ENCODE measurements at places on chromosomes 5 and 9. TPM values are rescaled to one million over a fixed set of nuclear protein-coding genes. Genes with fewer than 3 reads are reported as not detected.

PDZD2 gene
- total RNA-seq = 6.8 TPM

CD274 gene
- not detected for total RNA-seq

TMEM171 gene
- total RNA-seq = 1.0 TPM

ASS1 gene
- 108 TPM for total RNA-seq

SPOCK1 gene
- 14.0 TPM for total RNA-seq

SLCO4C1 gene
- 4.5 TPM for total RNA-seq

DNA sequence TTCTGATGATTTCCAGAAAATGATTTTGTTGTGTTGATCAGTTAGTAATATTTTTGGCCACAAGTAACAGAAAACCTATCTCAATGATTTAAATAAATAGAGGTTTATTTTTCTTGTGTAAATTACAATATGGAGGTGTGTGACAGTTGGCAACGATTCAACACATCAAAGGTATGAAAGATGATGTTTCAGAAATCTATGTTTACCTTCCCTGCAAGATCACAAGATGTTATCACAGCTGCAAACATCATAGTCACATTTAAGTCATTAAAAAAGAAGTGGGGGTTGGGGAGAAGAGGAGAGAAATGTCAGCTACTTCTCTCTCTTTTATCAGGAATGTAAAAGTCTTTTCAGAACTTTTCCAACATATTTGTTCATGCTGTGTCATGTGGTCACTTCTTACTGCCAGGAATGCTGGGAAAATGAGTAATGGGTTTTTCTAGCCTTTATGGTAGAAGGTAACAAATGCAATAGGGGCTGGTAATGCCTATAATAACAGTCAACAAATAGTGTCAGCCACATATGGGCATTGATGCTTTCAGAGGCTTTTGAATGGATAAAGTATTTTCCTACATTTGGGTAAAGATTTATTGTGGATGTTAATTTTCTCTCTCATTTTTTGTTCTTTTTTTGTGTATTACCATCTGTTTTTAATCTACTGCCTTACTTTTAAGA lies 742.7 kb downstream of the TLE1 start:
- no peak for DNase-seq

GRCh38 chr9:136925414-136926153 lies 19.0 kb downstream of the FBXW5 start:
- DNase-seq = no peak

DNA sequence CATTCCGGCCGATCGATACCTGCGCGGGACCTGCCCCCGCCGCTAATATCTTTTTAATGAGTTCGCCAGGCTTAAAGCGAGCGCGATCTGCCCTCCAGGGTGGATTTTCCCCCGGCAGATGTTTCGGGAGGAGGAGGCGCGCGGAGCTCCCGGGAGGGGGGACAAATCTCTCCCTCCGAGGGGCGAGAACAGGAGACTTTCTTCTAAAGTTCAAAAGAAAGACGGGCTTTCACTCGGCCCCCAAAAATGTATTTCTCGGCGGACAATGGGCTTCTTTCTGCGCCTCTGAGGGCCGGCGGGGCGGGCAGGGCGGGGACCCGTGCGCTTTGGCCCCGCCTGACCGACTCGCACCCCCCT lies 4.1 kb upstream of the PRDM12 start:
- DNase-seq = peak; percentile 54

- no peak for DNase-seq
Measured at GRCh38 chr9:14096258-14096922, 217.6 kb downstream of the NFIB start.

DNA sequence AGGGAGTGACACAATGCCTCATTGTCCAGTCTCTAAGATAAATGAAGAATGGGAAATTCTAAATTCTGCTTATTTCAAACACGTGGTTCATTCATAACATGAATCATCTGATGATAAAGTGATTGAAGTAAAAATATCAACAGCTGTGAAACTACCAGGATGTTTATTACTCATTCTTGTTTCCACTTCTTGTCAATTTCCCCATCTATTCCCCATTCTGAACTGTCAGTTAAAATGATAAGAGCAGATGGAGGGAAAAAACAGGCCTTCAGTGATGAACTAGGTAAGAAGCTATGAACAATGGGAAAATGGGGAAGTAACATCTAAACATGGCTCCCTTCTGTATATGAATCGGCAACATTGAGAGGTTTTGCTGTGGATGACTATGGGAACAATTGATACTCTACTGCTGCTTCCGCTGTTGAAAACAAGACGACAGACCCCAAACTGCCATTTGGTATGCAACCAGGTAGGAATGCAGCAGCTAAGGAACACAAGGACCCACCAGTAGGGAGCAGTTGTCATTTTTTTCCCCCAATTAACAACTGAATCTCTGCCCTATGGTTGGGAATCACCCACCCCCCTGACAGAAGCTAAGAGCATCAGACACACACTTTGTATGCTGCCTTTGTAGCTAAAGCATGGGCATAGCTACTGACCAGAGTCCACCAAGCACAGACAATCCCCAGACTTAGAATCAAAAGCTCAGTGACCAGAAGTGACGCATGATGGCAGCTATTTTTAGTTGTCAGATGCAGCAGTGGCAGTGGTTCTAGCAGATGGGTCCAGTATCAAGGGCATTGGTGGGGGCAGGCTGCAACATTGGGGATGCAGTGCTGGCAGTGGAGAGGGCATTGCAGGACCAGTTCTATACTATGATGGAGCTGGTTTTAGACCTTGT lies 52.9 kb upstream of the ZNF366 start:
- no peak for DNase-seq

DNA sequence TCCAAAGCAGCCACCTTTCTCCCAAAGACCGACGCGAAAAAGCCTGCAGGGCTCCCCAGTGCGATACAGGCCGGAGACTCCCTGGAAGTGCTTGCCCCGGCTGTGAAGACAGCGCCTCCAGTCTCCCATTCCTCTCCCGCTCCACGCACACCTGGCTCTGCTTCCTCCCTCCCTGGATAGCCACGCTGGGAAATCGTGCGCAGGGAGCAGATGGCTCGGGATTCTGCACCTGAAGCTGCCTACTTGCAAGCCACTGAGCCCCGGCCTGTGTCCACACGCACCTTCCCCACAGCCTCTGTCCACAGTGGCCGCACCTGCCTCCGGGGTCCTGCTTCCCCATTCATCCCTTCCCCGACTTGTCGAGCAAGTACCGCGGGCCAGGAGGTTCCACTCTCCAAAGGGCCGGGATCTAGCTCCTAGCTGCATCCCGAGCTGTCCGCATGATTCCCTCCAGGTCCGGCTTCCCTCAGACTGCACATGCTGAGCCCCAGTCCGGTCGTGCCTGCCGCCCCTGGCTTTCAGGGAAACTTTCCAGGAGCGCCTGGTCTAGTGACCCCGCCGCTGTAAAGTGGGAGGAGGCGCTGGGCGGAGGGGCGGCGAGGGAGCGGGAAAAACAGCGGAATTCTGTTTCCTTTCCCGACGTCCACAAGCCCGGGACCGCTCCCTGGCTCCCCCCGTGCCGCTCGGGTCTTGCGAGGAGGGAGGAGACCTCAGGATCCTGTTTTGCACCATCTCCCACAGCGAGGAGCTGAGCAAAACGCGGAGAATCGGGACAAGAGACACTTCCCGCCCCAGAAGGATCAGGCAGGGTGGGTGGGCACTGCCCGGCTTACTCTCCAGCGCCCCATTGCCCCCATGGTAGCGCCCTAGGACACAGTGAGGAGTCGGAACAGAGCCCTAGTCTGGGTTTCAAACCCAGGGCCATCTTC lies 2.0 kb downstream of the SEMA6A start:
- DNase-seq = no peak

DNA sequence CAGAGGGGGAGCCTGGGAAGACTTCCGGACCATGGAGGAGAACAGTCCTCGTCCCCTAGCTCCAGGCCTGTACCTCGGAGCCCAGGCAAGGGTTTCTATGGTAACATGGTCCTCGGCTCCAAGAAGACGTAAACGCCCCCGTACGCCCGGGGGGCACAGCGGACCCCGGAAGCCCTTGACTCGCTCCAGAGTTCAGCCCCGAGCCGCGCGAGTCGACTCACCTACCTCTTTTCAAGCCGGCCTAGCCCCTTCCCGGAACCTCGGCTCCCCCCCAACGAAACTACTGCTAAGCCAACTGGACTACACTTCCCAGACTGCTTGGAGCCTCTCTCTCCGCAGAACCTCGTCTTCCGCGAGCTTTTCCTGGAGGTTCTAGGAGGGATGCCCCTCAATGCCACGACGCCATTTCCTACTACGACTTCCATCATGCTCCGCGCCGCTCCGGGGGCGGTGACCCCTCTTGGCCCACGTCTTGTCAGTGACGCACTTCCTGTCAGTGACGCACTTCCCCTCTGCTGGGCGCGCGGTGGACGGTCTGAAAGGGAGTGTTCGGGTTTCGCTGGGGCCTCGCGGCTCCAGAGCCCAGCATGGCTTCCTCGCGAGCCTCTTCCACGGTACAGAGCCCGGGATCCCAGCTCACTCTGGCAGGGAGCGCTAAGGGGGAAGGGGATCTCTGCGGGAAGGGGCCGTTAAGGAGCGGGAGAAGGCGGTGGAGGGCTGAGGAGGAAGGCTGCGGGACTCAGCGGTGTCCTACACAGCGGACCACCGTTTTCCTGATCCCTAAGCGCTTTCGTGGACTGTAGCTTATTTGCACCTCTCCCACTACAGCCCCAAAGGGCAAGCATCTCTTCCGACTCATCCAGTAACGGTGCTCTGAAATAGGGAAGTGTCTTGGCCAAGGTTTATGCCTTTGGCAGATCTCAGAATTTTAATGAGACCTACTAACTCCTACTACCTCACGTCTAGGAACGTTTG lies at the start of the genes CDC26 and PRPF4:
CDC26 (minus strand) TSS at position 416 of the 975 bp plus-strand sequence. CDS start 3,065 bp downstream, outside the sequence.
PRPF4 (plus strand) TSS at position 502 of the 975 bp plus-strand sequence; CDS start at position 588, 86 bp downstream.
- DNase-seq = peak; percentile 89

- no peak for DNase-seq
Measured at GRCh38 chr5:61215996-61216395, 53.7 kb upstream of the SMIM15 start.

DNA sequence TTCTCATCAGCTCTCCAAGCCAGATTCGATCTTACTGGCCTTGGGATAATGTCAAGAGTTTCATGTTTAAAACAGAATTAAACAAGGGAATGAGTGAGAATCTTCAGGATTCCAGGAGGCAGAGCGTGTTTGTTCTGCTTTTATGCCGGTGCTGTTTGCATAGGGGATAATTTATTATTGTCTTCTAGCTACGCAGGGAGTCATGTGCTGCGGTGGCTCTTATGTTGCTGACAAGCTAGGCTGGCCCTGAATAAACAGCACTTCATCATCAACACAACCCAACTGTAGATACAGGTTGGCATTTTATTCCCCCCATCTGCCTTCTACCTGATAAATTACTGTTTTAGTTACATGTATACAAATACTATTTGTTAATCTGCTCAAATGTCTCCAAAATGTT lies 47.1 kb upstream of the PCA3 start:
- no peak for DNase-seq

DNA sequence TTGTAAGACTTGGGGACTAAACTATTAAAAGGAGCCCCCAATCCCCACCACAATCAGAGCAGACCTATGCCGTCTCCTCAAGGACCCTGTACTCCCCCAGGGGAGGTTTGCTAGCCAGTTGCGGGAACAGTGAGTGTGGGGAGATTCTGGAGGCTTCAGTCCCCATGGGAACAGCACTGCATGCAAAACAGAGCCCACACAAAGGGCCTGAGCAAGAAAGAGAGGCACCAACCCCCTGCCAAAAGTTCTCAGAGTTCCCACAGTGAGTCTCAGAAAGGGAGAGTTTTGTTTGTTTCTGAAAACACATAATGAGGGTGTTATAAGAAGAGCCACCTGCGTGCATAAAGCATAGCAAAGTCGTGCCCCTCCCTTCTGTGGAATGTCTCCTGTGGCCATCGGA lies 56.6 kb downstream of the CFAP90 start:
- DNase-seq = no peak

DNA sequence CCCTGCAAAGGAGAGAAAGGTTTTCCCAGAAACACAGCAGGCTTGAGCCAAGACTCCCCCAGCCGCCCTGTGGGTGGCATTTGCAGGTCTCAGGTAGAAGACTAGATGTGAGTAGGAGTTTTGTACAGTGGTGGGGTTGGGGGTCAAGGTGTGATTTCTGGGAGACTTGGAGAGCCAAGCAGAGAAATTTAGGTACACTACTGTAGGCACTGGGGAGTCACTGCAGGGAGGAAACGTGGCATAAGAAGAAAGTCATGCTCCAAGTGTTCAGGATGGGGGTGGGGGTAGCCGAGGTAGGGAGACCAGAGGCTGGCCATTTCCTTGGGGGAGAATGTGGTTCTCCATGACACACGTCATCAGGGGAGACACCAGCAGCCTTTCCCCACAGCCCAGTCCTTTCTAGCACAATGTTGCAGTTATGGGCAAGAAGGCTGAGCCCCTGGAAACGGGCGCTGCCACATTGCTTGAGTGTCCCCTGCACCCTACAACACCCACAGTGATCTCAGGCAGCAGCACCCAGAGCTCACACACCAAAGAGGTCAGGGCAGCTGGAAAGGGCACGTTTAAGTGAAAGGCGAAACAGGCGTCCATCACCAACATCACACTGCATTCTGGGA lies 210.5 kb downstream of the FSTL4 start:
- DNase-seq = no peak

Data from H1 (cell line).